ENCODE measurements at places on chromosomes 2 and 18. TPM values are rescaled to one million over a fixed set of nuclear protein-coding genes. Genes with fewer than 3 reads are reported as not detected.
A peak's percentile ranks its signal among the peaks of the same experiment; 100 is the strongest.

Gene FAM210A
- 10.9 TPM for polyA plus RNA-seq

Gene SLC23A3
- polyA plus RNA-seq: 0.53 TPM

DNA sequence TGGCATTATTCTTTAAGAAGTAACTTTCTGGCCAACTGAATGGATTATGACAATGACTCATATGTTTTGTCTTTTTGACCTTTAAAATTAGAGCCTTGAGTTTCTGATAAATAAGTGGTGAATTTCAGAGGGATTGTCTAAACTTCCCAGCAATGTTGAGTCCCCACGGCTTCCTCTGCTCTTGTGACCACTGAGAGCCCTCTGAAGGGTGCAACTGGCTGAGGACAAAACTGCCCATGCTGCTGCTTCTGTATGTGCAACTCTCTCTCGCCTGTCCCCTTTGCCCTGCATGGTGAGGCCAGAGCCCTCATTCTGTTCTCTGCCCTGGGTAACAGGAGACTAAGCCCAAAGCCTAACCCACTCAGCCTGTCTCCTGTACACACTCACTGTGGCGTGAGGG lies 52.7 kb upstream of the SLC14A1 start:
- DNase-seq: no peak

DNA sequence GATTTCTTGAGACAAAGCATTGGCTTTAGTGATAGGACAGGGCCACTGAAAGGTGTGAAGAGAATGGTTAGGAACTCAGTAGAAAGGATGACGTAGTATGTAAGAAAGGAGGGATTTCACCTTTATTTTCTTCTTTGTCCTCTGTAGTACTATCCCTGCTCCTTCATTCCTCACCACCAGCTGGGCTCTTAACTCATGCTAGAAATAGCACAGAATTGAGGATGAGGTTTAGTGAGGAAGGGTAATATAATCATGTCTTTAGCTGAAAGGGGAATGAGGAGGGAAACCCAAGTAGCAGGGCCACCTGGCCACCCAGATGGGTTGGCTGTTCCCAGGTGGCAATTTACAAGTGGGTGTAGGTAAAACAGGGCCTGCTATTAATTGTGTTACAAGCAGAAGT lies 15.2 kb downstream of the ACVR2A start:
- DNase-seq: no peak

- no peak for DNase-seq
Observed at GRCh38 chr2:108635630-108636354, 83.5 kb upstream of the RANBP2 start.

- DNase-seq: no peak
Observed at GRCh38 chr2:81249152-81249551, 944.6 kb upstream of the LRRTM1 start.

- DNase-seq: peak; percentile 65
Observed at GRCh38 chr18:58223717-58224424, 179.8 kb downstream of the NEDD4L start.

DNA sequence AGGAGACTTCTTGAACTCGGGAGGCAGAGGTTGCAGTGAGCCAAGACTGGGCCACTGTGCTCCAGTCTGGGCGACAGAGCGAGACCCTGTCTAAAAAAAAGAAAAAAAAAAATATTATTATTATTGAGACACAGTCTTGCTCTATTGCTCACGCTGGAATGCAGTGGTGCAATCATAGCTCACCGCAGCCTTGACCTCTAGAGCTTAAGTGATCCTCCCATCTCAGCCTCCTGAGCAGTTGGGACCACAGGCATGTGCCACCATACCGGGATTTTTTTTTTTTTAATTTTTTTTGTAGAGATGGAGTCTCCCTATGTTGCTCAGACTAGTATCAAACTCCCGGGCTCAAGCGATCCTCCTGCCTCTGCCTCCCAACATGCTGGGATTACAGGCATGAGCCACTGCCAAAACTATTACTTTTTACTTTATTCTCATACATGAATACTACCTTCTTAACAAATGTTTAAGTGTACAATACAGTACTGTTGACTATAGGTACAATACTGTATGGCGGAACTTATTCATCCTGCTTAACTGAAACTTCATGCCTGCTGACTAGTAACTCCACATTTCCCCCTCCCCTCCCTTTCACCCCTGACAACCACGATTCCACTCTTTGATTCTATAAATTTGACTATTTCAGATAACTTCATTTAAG lies 15.5 kb downstream of the FBXO11 start:
- DNase-seq: no peak

- no peak for DNase-seq
Observed at GRCh38 chr2:180842461-180842860, 137.9 kb upstream of the UBE2E3 start.

DNA sequence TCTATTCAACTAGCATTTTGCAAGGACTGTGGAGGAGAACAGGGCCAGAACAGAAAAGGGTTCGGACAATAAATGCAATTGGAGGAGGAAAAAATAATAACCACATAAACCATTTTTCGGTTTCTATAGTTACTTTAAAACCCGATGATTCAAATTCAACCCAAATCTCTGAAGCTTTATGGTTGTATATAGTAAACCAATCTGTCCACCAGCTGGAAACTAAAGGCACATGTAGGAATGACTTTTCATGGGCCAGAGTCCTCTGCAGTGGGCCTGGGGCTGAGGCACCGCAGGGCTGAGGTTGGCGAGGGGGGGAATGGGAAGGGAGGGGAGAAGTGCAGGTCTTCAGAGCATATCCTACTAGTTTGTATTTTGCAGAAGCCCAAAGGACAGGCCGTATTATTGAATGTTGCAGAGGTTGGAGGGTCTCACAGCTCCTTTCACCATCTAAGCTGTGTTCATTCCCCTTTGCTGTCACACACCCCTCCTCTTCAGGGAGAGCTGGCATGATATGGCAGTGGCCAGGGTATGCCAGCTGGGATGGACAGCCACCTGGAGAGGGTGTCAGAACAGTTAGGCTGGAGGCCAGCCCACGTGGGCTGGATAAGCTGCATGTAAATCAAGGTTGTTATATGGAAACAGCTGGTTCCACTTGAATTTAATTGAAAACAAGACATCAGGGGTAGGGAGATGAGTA lies 267.1 kb downstream of the PRKCE start:
- no peak for DNase-seq

DNA sequence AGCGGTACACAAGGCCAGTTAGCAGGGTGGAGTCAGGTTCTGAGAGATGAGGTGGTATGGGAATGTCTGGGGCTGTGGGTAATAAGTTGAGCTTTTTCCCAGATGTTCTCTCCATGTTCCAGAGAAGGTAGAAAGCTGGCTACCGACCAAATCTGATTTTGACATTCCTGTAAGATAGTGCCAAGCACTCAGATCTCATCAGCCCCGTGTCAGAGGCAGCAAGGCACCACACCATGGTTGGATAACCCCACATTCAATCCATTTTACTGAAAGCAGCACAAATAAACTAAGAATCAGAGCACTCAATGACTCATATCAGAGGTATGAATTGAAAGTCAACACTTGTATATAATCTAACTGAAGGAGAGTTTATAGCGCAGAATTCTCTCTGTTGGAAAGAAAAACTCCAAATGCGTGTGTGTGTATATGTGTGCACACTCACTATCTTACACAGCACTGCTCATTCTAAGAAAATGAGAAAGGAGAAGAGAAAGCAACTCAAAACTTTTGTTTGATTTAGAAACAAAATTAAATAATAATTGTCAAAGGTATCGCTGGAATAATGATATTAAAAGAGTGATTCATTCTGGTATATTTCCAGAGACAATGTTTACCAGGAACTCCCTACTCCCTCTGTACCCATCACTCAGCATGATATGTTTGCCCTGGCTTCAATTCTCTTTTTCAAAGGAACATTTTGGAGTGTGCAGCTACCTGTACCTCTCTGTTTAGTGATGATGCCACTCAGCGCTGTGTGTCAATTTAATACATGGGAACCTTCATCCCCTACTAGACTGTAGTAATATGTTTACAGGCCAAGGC lies 375.1 kb upstream of the ID2 start:
- peak; percentile 56 for DNase-seq

DNA sequence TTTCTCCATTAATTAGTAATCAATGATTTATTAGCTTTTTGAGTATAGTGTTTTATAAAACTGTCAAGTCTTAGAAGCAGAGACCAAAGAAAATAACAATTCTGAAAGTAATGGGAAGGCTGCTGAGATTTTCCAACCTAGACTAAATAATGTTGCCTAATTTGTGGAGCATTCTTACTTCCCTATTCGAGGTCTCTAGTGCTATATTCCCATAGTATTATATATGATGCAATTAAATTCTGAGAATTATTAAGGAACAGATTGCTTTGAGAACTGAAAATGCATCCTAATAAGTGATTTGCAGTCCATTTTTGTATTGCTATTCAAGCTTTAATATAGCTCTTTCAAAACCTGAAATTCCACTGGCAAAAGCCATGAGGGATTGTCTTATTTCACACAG lies 27.7 kb upstream of the DOCK10 start:
- DNase-seq: no peak

Data from AG04450 (cell line).